Hematopoietic multipotent progenitor cell (in vitro differentiated cells): ENCODE measurements at places on chromosomes 2 and 18.

DNA sequence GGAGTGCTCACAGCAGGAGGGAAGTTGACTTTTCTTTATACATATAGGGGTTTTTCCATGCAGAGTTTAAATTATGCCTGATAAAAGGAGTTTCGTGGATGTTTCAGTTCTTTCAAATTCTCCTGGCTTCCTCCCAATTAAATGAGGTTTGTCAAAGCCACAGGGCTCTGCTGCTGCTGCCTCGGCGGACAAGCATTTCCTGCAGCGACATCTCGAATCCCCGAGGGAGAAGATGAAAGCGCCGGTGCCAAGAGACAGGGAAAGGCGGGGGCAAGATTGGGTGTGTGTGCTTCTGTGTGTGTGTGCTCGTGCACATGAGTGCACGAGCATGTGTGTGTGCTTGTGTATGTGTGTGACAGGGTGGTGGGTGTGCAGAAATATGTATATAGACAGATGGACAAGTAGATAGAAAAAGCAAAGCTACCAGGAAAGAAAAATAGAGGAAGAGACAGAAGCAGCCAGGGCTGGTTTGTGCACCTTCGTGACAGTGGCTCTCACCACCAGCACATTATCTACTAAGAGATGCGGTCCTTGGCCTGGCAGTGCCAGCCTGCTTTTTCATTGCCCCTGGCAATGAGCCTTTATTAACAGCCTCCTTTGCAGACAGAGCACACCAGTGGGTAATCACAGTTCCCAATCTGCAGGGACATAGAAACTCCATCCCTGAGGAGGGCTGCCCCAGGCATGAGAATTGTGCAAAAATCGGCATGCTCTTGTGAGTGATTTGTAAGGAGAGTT lies 76.2 kb downstream of the CDK15 start:
- DNase-seq, result peak; percentile 58

DNA sequence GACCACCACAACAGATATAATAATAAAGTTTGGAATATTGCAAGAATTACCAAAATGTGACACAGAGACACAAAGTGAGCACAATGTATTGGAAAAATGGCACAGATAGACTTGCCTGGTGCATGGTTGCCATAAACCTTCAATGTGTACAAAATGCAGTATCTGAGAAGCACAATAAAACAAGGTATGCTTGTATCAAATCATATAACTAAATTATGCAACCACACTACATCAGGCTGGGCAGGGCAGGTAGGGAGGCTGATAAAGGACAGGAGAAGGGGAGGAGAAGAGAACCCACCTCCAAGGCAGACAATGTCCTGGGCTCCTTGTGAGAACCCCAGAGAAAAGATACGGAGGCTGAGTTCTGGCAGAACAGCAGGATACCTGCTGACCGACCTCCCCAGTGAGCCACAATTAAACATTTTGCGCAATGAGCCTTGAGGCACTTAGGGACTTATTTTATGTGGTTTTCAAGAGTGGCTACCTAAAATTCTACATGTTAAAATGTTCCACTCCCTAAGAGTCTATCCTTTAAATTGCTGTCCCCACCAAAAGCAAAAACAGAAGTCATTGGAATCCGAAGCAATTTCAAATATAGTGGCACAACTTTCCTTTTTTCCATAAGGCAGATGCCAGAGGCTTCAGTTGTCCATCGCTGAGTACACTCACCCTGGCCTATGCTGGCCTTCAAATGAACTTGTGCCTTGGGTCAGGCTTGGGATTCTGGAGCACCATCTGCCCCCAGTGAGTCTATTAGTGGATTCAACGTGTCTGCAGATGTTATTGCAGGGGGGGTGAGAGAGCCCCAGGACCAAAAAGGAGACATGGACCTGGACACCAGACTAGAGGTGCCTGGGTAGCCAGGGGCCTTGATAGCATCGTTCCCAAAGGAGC lies 16.8 kb downstream of the WDFY1 start:
- DNase-seq, result no peak

GRCh38 chr2:105409717-105410116 lies 10.9 kb upstream of the FHL2 start:
- DNase-seq, result no peak

GRCh38 chr2:98333922-98334321 lies 12.3 kb upstream of the CNGA3 start:
- DNase-seq, result no peak

DNA sequence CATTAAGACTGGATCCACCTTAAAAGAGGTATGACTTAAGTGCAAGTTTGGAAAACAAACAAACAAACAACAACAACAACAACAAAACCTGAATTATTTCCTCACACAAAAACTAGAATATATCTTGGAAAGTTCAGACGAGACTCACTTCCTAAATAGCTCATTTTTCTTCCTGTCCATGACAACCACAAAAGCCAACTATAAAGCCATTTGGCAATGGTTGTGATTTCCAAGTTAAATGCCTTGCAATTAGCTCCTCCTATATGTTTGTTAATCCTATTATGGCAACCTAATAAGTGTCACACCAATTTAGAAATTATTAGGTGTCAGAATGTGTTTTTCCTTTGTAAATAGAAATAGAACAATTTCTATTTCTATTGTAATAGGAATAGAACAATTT lies 91.6 kb upstream of the ARL5A start:
- DNase-seq, result no peak

DNA sequence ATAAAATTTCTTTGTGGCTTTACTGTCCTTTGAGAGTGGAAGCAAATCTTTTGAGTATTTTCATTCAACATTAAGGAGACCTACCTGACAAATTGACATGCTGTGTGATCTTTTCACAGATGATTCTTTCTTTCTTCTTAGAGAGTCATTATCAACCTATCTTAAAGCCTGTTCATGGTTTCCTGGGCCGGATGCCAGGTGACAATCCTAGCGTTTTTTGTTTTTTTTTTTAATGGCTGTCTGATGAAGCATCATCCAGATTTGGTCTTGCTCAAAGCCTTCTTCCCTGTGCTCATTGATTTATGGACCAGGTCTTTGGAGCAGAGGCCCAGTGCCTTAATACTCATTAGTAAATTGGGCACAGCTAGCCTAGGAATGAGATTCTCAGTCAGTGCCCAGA lies 9.8 kb upstream of the MGAT5 start:
- DNase-seq, result no peak

- no peak for DNase-seq
Measured at GRCh38 chr18:56891870-56892269, 240.7 kb downstream of the WDR7 start.

GRCh38 chr2:236548179-236548921 lies 21.3 kb upstream of the ACKR3 start:
- no peak for DNase-seq

GRCh38 chr18:58223717-58224424 lies 179.8 kb downstream of the NEDD4L start:
- no peak for DNase-seq

- no peak for DNase-seq
Measured at GRCh38 chr2:77270433-77270832, 251.7 kb downstream of the LRRTM4 start.

DNA sequence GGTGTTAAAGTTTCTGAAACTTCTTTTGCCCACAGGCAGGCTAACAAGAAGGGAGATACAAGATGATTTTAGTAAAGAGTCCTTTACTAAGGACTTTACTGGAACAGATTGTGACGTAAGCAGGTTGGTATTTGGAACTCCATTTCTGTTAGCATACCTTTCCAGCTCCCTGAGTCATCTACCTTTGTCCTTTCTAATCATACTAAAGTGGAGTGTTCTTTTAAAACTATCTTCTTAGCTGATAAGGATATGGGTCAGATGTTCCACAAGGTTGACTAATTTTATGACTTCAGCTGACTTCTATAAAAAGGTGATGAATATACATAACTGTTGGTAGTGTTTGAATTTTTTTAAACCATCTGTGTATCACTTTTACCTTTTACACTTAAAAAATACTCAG lies 21.1 kb downstream of the UGP2 start:
- no peak for DNase-seq

DNA sequence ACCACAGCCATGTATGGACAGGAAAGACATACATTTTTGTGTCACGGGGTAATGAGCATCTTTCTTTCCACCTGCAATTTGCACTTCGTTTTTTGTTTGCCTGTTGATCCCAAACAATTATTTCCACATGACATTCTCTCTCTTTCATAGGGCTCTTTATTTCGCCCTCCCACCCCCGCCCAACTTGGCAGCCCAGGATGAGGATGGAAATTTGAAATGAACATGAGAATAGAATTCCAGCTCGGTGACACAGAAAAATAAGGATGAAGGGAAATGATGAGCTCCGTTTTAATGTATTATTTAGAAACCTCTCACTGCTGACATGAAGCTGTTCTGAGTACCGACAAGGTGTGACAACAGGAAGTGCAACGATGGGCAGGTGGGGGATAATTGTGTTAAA lies 443.3 kb downstream of the SOCS6 start:
- DNase-seq, result no peak

DNA sequence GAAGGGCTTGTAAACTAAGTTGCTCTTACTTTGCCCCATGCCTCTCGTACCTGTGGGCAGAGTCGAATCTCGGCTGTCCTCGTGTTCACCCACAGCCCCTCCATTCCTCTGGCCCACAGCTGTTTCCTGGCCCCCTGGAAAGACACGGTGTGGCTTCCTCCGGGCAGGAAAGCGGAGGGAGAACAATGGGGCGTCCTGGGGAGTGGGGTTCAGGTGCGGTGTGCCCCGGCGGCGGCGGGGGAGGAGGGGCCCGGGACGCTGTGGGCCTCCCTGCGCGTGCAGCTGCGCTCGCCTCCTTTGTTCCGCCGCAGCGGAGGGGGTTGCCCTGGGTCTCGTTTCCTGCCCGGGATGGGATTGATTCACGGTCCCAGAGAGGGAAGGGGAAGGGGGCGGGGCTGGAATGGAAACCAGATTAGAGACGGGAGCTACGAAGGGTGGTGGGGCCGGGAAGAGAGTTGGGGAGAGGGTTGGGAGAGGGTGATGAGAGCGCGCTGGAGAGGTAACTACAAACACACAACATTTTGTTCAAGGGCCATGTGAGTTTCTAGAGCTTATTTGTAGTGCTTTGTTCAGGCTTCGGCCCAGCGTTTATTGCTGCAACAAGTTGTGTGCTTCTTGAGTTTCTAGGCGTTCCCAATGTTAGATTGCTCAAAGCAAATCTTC lies 796 bp downstream of the MYO1B start:
- DNase-seq, result no peak

DNA sequence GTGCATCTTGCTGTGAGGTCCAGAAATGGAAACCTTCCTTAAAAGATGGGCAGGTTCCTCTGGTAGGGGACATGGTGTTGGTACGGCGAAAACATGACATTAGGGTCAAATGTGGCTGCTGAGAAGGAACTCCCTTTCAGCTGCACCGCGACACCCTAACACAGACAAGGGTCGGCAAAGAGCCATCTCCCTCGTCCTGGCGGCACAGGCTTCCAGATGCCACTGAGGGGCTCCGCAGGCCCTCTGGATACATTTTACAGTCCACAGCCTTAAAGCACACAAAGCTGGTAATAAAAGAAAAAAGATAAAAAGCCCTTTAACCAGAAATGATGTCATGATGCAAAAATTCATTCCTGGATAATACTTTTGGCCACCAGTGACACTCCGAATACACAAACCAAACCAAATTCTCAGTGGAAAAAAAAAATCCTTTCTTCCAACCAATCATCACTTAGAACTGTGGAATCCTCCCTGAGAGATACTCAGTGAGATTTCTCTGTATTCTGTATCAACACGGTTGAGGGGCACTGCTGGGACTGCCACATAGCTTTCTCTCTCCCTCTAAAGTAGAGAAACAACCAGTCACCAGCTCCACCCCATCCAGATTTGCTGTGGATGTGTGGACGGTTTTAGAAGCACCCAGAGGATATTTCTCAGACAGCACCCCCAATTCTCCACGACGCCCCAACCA lies 174.8 kb downstream of the HDAC4 start:
- no peak for DNase-seq
